Occipital lobe (tissue), 3 donors: ENCODE measurements at places on chromosomes 2 and 18. TPM values are rescaled to one million over a fixed set of nuclear protein-coding genes. Genes with fewer than 3 reads are reported as not detected.

IRS1 gene
- total RNA-seq: 13.9 TPM

CFAP221 gene
- total RNA-seq: 5.6 TPM

CMPK2 gene
- 10.9 TPM for total RNA-seq

GRCh38 chr2:232549655-232550353 lies 553 bp downstream of the TIGD1 start:
- DNase-seq: no peak

GRCh38 chr2:200756618-200757321 lies 54.9 kb upstream of the BZW1 start:
- no peak for DNase-seq

GRCh38 chr2:197107291-197108269 lies 181.1 kb upstream of the PGAP1 start:
- DNase-seq: no peak

- no peak for DNase-seq
Measured at GRCh38 chr18:68234131-68234530, 480.8 kb downstream of the TMX3 start.

DNA sequence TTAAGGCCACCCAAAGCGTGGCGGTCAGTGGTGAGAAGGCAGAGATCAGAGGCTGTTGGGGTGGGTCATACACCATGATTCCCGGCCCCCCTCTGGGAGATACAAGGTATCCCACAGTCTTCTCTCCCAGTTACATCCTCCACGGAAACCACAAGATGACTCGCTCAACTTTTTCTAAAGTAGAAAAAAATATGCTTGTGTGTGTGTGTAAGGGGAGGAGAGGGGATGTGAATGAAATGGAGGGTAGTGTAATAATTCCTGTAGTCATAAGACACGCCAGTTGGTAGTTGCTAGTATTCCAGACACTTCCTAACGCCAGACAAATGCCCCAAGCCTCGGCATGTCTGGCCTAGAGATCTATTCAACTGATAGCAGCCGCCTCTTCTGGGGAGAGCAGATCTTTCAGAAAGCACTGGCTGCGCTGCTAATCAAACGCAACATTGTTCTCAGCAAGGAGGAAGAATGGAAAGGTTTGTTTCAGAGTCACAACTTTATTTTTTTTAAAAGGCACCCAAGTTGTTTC lies 143.5 kb downstream of the TGIF1 start:
- no peak for DNase-seq

GRCh38 chr2:105886687-105887086 lies 142.0 kb downstream of the NCK2 start:
- no peak for DNase-seq
